ENCODE measurements at places on chromosomes 16 and 17.

DNA sequence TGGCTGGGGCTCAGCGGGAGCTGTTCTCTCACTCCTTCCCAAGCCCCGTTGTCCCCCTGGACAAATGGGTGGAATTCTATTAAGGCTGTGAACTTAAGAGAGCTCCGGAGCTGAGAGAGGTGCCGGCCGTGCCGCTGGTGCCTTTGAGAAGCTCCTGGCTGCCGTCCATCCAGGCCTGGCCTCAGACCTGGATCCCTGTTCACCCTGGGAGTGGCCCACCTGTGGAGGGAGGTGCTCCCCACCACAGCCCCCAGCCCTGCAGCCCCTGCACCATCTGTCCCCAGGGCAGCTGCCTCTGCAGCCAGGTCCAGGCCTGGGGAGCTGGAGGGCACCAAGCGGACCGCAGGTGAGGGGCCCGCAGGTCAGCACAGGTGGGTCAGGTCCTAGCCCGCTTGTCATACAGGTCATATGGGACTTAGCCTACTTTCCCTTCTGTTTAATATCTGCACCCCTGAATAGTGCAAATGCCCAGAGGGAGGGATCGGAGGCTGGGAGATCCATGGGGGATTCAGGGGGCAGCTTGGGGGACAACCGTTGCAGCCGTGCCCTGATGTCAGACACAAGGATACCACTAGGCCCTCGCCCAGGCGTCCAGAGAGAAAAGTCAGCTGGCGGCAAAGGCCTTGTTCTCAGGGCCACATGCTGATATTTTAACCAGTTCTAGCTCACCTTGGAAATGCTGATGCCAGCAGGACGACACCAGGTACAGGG is 15.2 kb upstream of the METRNL start:
- no peak for DNase-seq

DNA sequence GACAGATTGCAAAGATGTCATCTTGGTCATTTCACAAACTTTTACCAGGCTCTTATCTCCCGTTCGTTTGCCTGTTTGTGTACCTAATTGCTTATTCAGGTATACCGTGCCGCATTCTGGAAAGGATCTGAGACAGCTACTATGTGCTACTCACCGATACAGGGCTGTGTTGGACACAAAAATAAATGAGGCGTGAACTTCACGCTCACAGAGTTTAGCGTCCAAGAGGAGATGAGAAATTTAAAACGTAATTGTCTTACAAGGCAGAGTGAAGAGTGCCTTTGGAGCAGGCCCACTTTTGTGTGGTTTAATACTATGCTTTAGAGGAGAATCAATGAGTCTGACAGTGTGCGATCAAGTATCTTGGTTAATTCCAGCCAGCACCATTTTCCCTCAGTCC is 26.7 kb downstream of the MAF start:
- DNase-seq = no peak

GRCh38 chr17:58556833-58557250 is 42.4 kb upstream of the MTMR4 start:
- DNase-seq = no peak

DNA sequence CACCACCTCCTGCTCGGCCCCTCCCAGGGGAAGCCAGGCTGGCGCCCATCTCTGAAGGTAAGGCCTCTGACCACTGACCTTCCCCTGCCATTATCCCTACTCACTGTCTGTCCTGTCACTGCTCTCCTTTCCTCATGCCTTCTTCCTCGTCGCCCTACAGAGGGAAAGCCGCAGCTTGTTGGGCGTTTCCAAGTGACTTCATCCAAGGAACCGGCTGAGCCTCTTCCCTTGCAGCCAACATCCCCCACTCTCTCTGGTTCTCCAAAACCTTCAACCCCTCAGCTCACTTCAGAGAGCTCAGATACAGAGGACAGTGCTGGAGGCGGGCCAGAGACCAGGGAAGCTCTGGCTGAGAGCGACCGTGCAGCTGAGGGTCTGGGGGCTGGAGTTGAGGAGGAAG is 3.0 kb downstream of the COA3 start:
- DNase-seq = no peak

- no peak for DNase-seq
Measured at GRCh38 chr17:9571201-9571600, 4.4 kb downstream of the STX8 start.

DNA sequence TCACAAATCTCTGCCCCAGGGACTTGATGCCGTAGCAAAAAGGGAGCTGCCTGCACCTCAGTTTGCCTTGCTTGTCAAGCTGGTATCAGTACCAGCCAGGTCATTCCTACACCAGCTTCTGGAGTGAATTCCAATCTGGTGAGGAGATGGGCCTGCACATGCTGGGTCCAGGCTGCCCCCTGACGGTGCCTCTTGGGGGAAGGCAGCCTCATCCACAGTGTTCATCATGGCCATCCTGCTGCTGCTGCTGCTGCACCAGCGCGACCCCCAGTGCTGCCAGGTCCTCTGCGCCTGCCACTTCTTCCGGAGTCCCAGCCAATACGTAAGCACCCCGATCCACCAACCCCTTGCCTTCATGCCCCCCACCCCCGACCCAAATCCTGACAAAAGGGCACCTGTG is 8.3 kb downstream of the MRPL27 start:
- DNase-seq = no peak

- no peak for DNase-seq
Measured at GRCh38 chr16:50651835-50652438, 29.2 kb downstream of the SNX20 start.

DNA sequence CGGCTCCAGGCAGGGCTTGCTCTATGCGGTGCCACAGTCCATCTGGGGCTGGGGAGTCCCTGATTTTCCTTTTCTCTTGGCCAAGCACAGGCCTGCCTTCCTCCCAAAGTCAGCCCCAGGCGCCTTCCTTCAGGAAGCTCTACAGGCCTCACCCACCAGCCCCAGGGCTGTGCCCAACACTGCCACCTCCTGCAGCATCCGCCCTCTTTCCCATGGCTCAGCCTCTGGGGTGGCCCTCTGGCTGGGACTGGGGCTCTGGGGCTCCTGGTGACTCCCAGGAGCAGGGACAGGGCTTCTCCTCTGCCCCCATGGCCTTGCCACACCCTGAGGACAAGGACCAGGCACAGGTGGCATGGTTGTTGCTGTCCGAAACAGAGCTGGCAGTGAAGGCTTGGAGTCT is 817 bp downstream of the ITGB4 start:
- DNase-seq = no peak

DNA sequence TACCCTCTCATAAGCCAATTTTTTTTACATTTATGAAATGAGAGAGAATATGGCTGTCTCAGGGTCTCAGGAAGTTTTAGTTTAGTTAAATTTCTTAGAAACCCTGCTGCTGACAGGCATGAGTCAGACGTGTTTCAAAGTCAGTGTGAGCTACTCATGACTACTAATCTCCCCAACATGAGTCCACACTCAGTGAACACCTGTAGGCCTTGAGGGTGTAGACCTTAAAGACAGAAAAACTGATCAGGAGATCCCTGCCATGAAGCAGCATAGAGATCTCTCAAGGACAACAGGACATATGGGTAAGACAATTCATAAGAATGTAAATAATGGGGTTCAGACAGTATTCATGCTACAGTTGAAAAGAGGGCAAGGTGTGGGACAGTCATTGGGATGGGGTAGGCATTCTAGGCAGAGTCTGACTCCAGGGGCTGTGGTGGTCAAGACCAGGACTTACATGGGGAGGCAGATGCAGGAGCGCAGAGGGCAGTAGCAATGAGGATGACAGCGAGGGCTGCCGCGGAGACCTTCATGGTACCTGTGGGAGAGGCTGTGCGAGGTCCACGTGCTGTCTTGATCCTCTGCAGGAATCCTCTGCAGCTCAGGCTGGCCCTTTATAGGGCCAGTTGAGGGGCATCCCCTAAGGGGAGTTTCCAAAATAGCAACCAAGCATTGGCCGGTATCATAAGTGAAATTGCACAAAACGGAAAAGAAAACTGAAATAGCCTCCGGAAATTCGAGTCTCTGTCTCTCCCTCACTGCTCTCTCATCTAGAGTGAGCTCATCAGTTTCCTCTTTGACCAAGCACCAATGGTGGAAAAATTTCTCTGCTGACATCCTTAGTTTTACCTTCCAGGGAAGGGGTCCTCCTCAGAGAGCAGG is at the start of gene CCL5:
TSS of gene CCL5 (minus strand) at position 588 of the 882 bp plus-strand sequence.
- no peak for DNase-seq

DNA sequence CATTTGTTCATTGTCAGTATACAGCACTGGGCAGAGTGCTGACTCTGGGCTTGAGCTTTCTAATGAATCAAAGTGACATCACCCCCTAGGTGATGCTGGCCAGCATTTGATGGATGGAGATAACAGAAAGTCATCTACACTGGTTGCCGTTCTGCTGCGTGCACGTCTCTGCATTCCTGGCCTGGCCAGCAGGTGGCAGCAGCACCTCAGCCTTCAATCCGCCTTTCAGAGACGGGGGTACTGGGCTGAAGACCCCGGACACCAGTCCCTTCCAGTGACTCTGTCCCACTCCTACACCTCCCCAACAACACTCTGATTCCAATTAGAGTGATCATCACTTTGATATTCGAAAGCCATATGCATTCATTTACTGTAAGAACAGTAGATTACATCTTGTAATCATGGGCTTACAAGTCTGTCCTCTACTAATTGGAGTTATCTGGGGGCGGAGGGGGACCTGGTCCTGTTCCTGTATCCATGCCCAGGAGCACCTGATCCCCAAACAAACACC is 6.0 kb downstream of the CPSF4L start:
- peak; percentile 46 for DNase-seq

DNA sequence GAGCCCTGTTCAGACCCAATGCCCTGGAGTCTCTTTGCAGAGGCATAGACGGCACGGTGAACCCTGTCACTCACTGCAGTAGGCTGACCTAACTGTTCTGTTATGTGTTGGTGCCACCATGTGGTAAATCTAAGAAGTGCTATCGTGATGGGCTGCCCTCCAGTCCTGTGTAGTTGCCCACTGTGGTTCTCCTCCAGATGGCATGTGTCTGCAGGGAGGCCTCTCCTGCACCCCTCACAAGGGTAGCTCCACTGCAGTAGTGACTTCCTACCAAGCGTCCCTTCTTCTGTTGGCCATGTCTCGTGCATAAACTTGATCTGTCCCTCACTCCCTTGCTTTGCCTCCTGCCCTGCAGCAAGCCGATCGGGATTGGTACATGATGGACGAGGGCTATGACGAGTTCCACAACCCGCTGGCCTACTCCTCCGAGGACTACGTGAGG is 5.8 kb downstream of the DHX38 start:
- DNase-seq = peak; percentile 25

DNA sequence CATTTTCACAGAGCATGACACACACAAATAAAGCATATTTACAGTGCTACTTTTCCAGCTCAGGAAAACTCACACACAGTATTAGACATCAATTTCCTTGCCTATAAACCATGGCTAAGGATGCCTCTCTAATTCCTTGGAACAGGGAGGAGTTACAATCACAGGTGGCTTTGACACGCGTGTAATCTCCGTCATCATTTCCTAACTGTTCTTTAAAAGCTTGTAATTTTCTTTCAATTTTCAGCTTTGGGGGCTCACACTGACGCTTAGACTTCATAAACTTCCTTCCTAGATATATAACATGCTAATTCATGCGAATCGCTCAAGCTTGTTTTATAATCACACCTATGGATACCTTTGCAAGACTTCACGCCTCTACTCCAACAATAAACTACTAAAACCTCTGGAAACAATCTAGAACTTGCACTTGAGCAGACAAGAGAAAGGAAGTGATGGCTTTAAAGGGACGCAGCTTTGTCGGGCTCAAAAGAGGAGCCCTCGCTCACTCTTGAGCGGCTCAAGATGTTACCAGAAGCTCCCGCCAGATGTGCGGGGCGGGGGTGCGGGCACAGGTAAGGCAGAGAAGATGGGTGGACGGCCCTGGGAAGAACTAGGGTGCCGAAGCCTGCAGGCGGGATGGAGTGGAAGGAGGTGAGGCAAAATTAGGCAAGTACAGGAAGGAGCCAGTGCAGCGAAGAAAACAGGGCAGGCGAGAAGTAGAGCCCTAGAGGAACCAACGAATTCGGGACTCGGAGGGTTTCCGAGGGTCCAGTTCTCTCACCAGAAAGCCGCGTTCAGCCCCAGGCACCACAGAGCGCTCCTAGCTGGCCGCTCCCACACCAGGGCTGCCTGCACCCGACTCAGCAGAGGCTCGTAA is 631 bp downstream of the RETREG3 start:
- peak; percentile 37 for DNase-seq

- DNase-seq = no peak
Measured at GRCh38 chr16:57489229-57489628, 2.9 kb upstream of the DOK4 start.

GRCh38 chr16:64590513-64590912 is 531.4 kb downstream of the CDH11 start:
- DNase-seq = no peak

Data from NCI-H146 (cell line).